ENCODE measurements at places on chromosomes 4 and X. TPM values are rescaled to one million over a fixed set of nuclear protein-coding genes. Genes with fewer than 3 reads are reported as not detected.

VCX2 gene
- total RNA-seq, result not detected

MAMLD1 gene
- total RNA-seq, result 20.7 TPM

EREG gene
- total RNA-seq, result not detected

PPEF2 gene
- total RNA-seq, result not detected

NLRP2B gene
- not detected for total RNA-seq

IL21 gene
- 30.1 TPM for total RNA-seq

AFM gene
- total RNA-seq, result not detected

KLB gene
- total RNA-seq, result not detected

SPACA5 gene
- total RNA-seq, result not detected

UGT2A1 gene
- total RNA-seq, result not detected

HPRT1 gene
- 75.0 TPM for total RNA-seq

TBC1D19 gene
- 4.1 TPM for total RNA-seq

Data from T-helper 1 cell treated with Interleukin-12 subunit alpha and Interleukin-12 subunit beta and Interleukin-4 antibody, amounts not matched to agents 30 ng/mL and 1 ng/mL, for 36 hours (primary cell).